ENCODE measurements at places on chromosomes 6 and 20.

DNA sequence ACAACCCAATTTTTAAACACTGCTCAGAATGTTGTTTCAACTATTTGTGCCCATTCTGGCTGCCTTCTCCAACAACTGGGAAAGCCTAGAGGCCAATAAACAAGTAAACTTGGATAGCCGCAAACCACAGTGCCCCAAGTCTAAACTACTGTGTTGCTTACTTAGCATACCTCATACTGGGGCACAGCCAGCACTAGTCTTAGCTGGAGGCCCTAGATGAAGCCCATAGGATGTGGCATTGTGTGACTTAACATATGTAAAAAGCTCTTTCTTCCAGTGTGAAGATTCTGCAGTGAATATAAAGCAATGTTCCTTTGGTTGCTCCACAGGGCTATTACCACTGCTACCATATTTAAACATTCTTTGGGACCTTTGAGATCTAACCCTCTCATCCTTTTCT, 564.3 kb upstream of the NRSN1 start:
- no peak for DNase-seq

- DNase-seq: no peak
Measured at GRCh38 chr6:139686308-139686707, 311.9 kb upstream of the CITED2 start.

DNA sequence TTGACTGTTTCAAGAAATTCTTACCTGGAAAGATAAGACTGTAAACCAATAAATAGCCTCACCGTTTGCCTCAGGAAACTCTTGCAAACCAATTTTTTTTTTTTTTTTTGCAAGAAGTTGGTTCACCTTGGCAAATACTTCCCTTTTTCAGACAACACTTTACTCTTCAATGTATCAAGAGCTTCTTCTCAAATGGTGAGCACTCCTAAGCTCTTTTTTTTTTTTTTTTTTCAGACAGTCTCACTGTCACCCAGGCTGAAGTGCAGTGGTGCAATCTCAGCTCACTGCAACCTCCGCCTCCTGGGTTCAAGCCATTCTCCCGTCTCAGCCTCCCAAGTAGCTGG, 22.7 kb upstream of the SNTA1 start:
- DNase-seq: no peak

GRCh38 chr6:80277501-80277900, 171.0 kb downstream of the BCKDHB start:
- DNase-seq: no peak

DNA sequence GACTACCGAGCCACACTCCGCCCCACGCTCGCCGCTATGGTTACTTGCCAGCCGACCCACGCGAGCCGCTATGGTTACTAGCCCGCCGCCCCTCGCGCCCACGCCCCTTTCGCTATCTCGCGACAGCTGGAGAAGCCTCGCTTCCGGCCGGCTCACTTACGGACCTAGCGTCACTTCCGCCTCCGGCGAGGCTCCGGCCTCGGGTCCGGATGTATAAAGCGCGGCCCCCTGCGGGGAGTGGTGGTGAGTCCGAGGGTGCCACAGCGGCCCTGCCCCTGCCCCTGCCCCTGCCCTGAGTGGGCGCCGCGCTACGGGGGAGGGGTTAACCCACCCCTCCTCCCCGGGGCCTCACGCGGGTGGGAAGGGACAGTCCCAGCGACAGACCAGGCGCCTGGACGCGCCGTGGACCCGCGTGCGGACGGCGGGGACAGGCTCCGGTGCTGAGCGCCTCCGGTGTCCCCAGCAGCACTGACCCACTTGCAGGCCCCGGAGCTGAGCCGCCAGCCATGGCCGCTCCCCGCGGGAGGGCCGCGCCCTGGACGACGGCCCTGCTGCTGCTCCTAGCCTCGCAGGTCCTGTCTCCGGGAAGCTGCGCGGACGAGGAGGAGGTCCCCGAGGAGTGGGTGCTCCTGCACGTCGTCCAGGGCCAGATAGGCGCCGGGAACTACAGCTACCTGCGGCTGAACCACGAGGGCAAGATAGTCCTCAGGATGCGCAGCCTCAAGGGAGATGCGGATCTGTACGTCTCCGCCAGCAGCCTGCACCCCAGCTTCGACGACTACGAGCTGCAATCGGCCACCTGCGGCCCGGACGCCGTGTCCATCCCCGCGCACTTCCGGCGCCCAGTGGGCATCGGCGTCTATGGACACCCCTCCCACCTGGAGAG, at the start of the genes C6orf120 and WDR27:
TSS of gene C6orf120 (plus strand) at position 173 of the 886 bp plus-strand sequence. CDS start at position 507, 334 bp downstream.
TSS of gene WDR27 (minus strand) at position 76 of the 886 bp plus-strand sequence. CDS start 13,024 bp downstream, outside the sequence.
- DNase-seq: peak; percentile 96

- DNase-seq: no peak
Measured at GRCh38 chr6:484086-484745, 92.7 kb downstream of the IRF4 start.

- DNase-seq: no peak
Measured at GRCh38 chr20:10178727-10179313, 39.8 kb upstream of the SNAP25 start.

- DNase-seq: no peak
Measured at GRCh38 chr6:35948725-35949124, 27.8 kb upstream of the SRPK1 start.

DNA sequence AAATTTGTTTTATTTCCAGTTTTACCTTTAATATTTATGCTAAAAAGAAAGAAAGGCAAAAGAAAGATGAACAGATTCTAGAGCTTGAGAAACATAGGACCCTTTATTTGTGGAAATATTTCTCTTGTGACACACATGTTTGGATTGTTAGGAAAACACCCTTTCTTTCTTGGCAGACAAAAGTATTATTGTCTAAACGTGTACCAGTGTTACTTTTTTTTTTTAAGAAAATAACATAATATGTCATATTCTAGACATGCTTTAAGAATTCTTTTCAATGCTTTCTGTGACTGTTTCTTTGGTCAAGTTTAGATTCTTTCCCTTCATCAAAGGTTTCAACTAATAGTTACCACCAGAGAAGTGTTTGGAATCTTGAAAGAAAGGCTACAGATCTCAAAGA, 183.4 kb upstream of the CNR1 start:
- no peak for DNase-seq

- no peak for DNase-seq
Measured at GRCh38 chr6:167506443-167507301, 181.8 kb downstream of the TTLL2 start.

GRCh38 chr6:85436939-85437495, 12.9 kb upstream of the NT5E start:
- DNase-seq: no peak

GRCh38 chr20:42402455-42402854, 784.3 kb upstream of the CHD6 start:
- no peak for DNase-seq

DNA sequence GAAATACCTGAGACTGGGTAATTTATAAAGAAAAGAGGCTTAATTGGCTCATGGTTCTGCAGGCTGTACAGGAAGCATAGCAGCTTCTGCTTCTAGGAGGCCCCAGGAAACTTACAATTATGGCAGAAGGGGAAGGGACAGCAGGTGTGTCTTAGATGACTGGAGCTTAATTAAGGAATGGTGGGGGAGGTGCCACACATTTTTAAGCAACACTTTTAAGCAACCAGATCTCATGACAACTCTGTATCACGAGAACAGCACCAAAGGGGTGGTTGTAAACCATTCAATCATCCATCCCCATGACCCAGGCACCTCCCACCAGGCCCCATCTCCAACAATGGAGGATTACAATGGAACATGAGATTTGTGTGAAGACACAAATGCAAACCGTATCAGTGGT, 26.9 kb downstream of the FIG4 start:
- no peak for DNase-seq

- DNase-seq: no peak
Measured at GRCh38 chr6:160461641-160462040, 113.5 kb downstream of the SLC22A3 start.

- no peak for DNase-seq
Measured at GRCh38 chr6:88074791-88075190, 27.1 kb downstream of the SPACA1 start.

DNA sequence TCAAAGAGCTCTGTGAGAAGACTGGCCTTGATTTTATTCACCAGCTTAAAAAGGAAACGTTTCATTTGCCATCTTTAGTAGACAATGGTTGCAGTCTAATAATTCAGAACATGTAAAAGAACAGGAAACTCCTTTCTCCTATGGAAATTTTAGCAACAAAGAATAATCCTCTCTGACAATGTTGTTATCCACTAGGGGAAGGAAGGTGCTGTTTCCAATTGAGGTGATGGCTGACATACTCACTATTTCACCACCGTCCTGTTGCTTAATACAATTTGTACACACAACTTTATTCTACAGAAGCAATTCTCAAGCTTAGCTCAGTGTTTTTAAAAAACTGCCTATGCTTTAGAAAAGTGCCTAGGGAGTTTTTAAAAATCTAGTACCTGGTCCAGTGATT, 192.7 kb downstream of the ARHGAP18 start:
- no peak for DNase-seq

- DNase-seq: no peak
Measured at GRCh38 chr6:97068211-97068610, 143.7 kb downstream of the KLHL32 start.

DNA sequence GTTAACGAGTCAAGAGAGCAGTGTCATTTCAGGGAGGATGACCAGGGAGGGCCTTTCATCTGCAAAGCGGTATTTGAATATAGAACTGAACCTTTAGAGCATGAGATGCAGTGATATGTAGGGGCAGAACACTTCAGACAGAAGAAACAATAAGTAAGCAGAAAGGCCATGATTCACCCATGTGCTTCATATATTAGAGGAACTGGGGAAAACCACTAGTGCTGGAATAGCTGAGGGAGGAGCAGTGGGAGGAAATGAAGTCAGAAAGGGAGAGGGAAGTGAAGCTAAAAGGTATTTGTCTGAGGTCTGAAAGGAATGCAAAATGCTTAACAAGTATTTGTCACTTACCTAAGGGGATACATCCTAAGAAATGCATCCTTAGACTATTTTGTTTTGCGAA, 391.2 kb downstream of the ADGRB3 start:
- no peak for DNase-seq

DNA sequence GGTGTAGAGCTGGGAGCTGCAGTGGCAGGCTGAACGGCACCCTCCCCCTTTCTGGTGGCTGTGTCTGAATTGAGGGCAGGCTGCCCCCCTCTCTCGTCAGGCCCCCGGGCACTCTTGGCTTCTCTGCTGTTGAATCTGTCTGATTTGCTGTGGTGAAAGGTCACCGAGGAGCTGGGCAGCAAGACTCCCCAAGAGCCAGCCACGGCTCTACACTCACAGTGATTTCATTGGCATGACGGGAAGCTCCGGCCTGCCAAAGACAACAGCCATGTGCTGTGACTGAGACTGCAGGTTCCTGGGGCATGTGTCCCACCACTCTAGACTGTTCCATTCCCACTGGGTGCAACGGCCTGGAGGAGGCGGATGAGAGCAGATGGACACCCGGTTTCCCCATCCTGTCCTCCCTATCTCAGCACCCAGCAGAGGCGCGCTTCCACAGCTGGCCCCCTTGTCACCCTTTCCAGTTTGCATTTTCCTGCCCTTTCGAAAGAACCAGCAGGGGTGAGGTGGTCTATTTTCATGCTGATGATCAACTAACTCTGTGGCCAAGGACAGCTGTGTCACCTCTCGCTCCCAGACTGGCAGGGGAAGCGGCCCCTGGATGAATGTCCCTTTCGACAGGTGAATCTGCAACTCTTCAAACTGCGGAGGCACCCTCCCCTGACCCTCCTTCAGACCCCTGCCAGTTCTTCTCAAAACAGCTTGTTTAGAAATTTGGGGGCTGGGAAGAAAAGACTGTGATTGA, 2.2 kb downstream of the APCDD1L start:
- DNase-seq: no peak

GRCh38 chr20:15742087-15742486, 831.2 kb downstream of the KIF16B start:
- DNase-seq: no peak

DNA sequence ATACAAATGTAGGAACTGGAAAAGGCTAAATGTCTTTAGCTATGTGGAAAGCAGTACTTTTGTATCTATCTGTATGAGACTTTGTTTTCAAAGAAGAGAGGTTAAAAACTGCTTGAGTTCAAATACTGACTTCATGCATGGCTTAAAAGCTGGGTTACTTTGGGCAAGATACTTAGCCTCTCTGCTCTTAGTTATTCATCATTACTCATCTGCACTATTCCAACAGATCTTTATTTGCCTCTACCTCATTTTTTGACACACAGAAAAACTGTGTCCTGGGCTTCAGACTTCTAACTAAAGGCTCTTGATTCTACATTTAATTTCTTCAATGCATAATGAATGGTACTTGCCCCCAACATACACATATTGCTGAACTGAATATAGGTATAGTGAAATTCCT, 114.8 kb downstream of the DST start:
- DNase-seq: no peak

- no peak for DNase-seq
Measured at GRCh38 chr6:116631379-116631990, 15.2 kb downstream of the RSPH4A start.

DNA sequence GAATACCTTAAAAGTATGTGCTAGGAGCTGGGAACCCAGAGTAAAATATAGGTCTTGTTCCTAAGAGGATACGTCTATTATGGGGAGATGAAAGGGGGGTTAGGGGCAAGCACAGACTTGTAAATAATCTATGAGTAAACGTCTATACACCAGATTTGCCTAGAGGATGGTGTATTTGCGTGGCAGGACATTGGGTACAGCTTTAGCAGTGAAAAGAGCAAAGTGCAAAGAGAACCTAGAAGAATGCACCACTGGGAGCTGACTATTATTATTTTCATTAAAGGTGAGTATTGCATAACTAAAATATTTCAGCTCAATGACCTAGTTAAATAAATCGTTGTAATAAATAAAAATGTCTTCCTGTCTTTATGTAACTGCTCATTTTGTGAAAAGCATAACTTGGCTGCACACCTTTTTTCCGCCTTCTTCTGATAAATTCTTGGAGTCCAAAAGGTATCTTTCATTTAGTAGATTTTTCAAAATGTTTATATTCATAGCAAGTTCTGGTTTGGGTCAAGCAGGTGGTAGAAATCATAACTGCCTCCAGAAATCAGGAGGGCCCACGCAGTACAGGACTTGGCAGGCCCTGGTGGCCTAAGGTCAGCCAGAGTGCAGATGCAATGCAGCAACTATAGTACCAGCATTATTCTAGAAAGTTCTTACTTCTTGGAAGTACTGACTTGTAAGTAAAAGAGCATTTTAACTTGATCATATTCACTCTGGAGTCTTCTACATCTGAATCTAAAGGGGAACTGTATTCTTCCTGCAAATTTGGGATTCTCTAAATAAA, 357.2 kb downstream of the PLCB1 start:
- DNase-seq: no peak

GRCh38 chr20:18031050-18031449, 26.7 kb downstream of the OVOL2 start:
- no peak for DNase-seq

DNA sequence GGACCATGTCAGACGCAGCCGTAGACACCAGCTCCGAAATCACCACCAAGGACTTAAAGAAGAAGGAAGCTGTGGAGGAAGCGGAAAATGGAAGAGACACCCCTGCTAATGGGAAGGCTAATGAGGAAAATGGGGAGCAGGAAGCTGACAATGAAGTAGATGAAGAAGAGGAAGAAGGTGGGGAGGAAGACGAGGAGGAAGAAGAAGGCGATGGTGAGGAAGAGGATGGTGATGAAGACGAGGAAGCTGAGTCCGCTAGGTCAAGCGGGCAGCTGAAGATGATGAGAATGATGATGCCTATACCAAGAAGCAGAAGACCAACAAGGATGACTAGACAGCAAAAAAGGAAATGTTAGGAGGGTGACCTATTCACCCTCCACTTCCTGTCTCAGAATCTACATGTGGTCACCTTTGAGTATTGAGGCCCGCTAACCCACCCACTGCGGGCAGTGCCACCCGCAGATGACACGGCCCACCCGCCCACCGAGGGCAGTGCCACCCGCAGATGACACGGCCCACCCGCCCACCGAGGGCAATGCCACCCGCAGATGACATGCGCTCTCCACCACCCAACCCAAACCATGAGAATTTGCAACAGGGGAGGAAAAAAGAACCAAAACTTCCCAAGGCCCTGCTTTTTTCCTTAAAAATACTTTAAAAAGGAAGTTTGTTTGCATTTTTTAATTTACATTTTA, 43.3 kb downstream of the MGME1 start:
- no peak for DNase-seq
